ENCODE measurements at places on chromosomes 13 and 19.

DNA sequence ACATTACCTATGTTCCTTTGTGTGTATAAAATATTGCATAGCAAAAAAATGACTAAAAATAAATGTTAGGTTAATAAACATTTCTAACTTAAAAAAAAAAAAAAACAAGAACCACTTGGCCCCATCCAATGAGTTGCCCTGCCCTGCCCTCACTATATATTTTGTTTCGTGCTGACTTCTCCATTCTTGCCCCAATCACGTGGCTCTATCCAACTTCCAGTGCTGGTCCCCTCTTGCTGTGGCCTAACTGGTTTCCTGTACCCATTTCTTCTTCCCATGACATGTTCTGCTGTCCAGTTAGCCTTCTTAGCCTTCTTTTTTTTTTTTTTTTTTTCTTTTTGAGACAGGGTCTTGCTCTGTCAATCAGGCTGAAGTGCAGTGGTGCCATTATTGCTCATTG lies 151.6 kb downstream of the FOXO1 start:
- H3K27me3 ChIP-seq, result no peaks in the 10 kb centered on the region
- no peak for DNase-seq
- H3K4me1 ChIP-seq, result peaks cover 13% of the 10 kb centered on the region

GRCh38 chr13:43861863-43862262 lies 17.7 kb downstream of the CCDC122 start:
- H3K4me3 ChIP-seq, result no peak overlapping the region
- no peak overlapping the region for H3K27ac ChIP-seq
- no peaks in the 10 kb centered on the region for H3K36me3 ChIP-seq
- H3K4me1 ChIP-seq, result no peaks in the 10 kb centered on the region
- no peak for DNase-seq
- no peaks in the 10 kb centered on the region for H3K27me3 ChIP-seq

- H3K27ac ChIP-seq, result no peak overlapping the region
- no peak overlapping the region for H3K4me3 ChIP-seq
- no peaks in the 10 kb centered on the region for H3K27me3 ChIP-seq
- peak; percentile 94 for DNase-seq
Observed at GRCh38 chr19:45774765-45775164, 5.7 kb upstream of the SIX5 start.

DNA sequence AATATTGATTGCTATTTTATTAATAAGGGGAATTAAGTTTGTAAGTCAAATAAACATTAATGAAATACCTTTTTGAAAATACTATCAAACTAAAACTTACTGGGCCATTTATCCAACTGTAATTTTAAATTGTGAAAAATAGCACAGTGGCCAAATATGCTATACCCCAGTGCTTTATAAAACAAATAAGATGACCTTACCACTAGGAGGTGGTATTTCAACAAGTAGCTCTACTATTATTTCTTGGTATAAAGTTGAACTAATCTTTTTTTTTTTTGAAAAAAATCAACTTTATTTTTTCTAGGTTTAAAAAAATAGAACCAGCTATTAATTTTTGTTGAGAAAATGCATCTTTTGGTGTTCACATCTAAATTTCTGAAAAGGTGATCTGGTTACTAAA lies 14.7 kb downstream of the LACC1 start:
- no peak for DNase-seq
- no peaks in the 10 kb centered on the region for H3K4me1 ChIP-seq
- H3K27me3 ChIP-seq, result no peaks in the 10 kb centered on the region
- H3K27ac ChIP-seq, result no peak overlapping the region

Measured in endodermal cell (in vitro differentiated cells).